ENCODE measurements at places on chromosomes 5 and 9.

GRCh38 chr9:73548201-73548600, 396.5 kb downstream of the ANXA1 start:
- DNase-seq = no peak

DNA sequence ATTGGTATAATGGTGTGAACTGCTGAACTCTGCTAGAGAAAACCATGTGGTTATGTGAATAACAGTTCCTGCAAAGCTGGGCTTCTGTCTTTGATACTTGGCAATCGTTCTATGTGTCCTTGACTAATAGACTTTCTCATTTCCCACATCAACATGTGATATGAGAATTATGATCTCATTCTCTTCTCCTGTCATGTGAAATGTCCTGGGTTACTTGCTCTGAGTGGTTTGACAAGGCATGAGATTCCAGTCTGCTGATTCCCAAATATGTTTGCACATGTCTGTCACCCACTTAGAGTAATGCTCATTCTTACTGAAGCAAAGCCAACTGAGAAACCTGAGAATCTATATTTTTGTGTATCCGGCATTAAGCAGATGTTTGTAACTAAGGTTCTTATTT, 141.2 kb downstream of the PARP8 start:
- no peak for DNase-seq

- no peak for DNase-seq
Measured at GRCh38 chr5:131221008-131221703, 42.7 kb upstream of the CDC42SE2 start.

DNA sequence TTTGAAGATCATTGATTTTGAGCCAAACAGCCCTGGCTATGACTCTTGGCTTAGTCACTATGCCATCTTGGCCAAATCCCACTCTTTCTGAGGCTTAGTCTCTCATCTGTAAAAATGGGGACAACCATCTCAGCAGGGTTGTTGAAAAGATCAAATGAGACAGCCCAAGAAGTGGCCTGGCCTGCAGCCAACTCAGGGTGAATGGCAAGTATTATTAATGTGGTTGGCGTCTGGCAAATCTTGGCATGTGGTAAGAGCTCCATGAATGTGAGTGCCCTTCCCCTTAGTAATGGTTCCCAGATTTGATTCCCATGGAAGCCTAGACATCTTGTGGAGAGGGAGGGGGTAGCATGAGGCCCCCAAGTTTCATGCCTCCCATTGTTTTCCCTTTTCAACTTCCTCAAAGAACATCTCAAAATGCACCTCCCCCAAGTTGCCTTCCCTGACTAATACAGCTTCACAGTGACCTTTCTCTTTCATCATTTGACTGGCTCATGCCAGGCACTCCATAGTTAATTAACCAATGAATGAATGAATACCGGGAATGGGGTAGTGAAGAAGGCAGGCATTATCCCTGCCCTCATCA, 11.8 kb upstream of the TGFBI start:
- DNase-seq = no peak

GRCh38 chr9:95104980-95105379, 212.5 kb downstream of the FANCC start:
- no peak for DNase-seq

DNA sequence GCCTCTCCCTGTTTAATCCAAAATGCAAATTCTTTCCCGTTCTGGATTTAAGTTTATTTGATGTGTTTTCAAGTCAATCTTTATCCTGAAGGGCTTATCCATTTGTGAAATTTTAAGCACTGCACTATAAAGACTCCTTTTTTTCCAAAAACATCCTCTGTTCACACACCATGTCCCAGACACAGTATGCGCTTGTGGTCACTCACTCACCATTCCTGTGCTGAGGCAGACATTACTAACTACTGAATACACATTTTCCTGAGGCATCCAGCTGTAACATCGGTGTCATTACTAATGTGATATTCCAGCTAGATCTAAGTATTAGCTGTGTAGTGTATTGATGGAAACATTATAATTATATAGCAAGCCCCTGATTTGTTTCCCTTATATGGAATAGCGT, 298.4 kb downstream of the KCTD16 start:
- no peak for DNase-seq

- no peak for DNase-seq
Measured at GRCh38 chr9:19185191-19185590, 45.3 kb upstream of the DENND4C start.

GRCh38 chr5:142904416-142904815, 134.2 kb downstream of the ARHGAP26 start:
- no peak for DNase-seq

GRCh38 chr5:139438707-139439012, 665 bp downstream of the DNAJC18 start:
- no peak for DNase-seq

GRCh38 chr5:178389796-178390195, 157.2 kb upstream of the PHYKPL start:
- no peak for DNase-seq

GRCh38 chr5:122138356-122138755, 9.0 kb downstream of the ZNF474 start:
- DNase-seq = no peak

- no peak for DNase-seq
Measured at GRCh38 chr5:98102936-98103335, 670.5 kb upstream of the RGMB start.

Data from non-pigmented ciliary epithelial cell (primary cell).